Stimulated activated CD8-positive, alpha-beta memory T cell treated with anti-CD3 and anti-CD28 coated beads, Interleukin-7, amount 100 ng/mL, for 24 hours (primary cell): ENCODE measurements at places on chromosomes 4 and X.

- no peak for DNase-seq
Measured at GRCh38 chr4:60345392-60345791, 854.7 kb upstream of the ADGRL3 start.

- no peak for DNase-seq
Measured at GRCh38 chr4:72858328-72858727, 211.2 kb downstream of the COX18 start.

DNA sequence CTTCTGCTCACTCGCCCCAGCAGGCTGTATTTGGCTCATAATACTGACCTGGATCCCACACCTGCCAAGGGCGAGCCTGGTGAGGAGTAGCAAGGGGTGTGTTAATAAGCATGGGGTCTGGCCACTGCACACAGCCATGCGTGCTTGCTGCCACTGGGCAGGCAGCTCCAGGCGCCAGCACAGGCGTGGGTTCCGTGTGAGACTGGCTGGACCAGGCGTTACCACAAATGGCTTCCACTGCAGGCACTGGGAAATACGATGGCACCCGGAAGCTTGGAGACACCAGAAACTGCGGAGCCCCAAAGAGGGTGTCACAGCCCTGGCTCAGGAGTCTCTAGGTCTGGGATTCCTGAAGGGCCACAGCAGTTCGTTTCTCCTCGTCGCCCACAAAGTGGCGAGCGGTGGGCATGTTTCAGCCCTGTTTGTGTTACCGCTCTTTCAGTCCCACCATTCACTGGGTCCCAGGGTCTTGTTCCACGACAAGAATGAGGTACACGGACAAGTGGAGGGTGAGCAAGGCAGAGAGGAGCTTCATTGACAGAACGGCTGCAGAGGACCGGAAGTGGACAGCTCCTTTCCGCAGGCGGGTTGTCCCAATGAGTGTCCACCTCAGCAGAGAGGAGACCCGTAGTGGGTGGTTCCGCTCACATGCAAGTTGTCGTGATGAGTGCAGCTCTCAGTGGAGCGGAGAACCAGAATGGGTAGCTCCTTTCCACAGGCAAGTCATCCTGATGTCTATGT, 428.9 kb downstream of the EPHA5 start:
- DNase-seq: no peak

- no peak for DNase-seq
Measured at GRCh38 chr4:113179091-113179490, 129.6 kb downstream of the ANK2 start.

DNA sequence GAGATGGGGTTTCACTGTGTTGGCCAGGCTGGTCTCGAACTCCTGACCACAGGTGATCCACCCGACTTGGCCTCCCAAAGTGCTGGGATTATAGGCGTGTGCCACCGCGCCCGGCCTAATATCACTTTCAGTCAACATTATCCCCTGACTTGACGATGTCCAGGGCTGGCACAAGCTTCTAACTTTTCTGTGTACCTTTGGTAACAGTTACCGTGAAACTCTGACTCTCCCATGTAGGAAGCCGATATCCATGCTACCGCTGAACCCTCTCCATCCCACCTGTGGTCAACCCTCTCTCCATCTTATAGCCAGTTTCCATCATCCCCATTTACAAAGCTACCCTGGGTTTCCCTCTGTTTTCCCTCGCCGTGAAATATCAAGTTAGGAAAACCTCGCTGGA, 77.5 kb downstream of the CRLF2 start:
- DNase-seq: no peak
